ENCODE measurements at places on chromosomes 2 and 18.
A peak's percentile ranks its signal among the peaks of the same experiment; 100 is the strongest.

- DNase-seq: no peak
Measured at GRCh38 chr2:210159059-210159458, 12.2 kb downstream of the KANSL1L start.

GRCh38 chr18:35371412-35372195, 5.5 kb downstream of the ZNF396 start:
- no peak for DNase-seq

- DNase-seq: no peak
Measured at GRCh38 chr2:33116799-33117198, 170.0 kb downstream of the LTBP1 start.

- no peak for DNase-seq
Measured at GRCh38 chr2:49342156-49342555, 187.8 kb upstream of the FSHR start.

DNA sequence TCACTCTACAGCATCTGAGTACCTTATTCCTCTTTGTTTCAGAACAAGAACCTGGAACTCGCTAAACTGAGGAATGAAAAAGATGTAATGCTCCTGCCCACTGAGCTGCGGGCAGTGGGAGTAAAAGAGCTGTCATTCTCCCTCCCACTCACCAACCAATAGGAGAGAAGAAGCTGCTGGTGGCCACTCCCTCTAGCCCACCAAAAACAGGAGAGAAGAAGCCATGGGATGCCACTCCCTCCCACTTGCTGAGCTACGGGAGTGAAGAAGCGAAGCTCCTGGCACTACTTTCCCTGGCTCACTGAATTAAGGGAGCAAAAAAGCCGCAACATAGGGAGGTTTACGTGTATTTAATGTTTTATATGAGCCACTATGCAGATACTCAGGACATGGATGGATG, 53.7 kb downstream of the RIT2 start:
- DNase-seq: no peak

GRCh38 chr2:211900000-211900399, 638.6 kb downstream of the ERBB4 start:
- DNase-seq: no peak

GRCh38 chr2:30920511-30920910, 113.3 kb upstream of the CAPN13 start:
- no peak for DNase-seq

GRCh38 chr18:65748321-65748720, 2.5 kb upstream of the CDH7 start:
- DNase-seq: no peak

DNA sequence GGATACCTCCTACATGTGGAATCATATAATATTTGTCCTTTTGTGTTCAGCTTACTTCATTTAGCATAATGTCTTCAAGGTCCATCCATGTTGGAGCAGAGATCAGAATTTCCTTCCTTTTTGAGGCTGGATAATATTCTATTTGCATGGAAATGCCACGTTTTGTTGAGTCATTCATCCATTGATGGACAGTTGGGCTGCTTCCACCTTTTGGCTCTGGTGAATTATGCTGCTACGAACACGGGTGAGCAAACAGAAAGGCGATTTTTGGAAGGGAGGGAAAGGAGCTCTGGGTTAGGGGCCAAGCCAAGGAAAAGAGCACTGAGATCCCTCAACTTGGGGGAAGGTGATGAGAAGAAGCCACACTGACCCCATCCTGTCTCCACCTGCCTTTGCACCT, 260.5 kb downstream of the TNS1 start:
- no peak for DNase-seq

- DNase-seq: no peak
Measured at GRCh38 chr2:136211701-136212100, 93.8 kb upstream of the CXCR4 start.

DNA sequence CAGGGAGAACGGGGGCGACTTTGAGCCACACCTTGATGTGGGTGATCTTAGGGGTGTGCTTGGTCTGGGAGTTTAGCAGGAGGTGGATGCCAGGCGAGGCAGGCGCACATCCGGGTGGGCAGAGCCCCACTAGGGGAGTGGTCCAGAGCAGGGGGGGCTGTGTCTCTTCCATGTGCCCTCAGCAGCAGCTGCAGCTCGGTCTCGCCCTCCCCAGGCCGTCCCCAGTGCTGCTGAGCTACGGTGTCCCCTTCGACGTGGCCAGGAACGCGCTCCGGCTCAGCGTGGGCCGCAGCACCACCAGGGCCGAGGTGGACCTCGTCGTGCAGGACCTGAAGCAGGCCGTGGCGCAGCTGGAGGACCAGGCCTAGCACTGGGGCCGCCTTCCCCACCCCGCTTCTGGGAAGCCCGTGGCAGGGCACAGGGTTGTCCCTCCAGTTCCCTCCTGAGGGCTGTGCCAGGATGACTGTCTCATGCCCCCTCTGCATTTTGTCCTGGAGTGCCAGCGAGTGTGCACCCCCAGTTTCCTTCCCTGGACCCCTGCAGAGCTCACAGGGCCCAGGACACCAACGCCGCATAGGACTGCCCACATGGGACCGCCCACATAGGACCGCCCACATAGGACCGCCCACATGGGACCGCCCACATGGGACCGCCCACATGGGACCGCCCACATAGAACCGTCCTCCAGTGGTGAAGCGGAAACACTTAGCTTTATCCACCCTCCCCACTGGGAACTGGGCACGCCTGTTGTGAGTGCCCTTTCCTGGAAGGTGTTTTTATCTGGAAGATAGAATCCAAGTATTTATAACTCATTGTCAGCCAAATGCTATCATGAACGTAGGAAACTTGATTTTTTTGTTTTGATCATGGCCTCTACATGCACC, 1.9 kb upstream of the ESPNL start:
- DNase-seq: no peak

GRCh38 chr2:113060396-113060795, 1.4 kb downstream of the IL36RN start:
- no peak for DNase-seq

GRCh38 chr18:9638886-9639285, 24.5 kb upstream of the PPP4R1 start:
- no peak for DNase-seq

DNA sequence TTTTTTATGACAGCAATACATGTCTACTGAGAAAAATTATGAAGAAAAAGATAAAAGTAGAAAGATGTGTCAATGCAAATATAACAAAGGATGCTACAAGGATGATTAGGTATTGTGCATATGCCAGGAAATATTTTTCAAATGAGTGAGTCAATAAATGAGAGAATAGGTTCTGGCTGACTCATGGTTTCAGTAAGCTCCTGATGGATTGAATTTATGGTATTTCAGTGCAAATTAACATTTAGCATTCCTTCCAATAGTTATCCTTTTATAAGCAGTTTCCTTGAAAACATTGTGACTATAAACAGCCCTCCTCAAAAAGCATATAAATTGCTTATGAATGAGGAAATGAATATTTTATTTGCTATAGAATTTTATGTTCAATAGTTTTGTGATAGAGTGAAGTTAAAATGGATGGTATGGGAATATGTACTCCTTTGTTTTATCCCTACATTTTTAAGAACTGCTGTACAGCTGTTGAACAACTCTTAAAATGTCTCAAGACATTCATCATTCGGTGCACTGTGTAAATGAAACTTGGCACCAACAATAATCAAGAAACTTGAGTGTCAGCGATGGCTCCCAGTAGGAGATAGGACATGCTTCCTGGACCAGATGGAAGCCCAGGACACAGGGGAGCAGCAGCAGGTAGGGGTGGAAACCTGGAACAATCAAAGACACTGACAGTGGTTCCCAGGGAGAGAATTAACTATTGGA, 144.7 kb downstream of the PMAIP1 start:
- DNase-seq: peak; percentile 80

GRCh38 chr2:101119431-101119830, 31.8 kb downstream of the TBC1D8 start:
- DNase-seq: peak; percentile 28

DNA sequence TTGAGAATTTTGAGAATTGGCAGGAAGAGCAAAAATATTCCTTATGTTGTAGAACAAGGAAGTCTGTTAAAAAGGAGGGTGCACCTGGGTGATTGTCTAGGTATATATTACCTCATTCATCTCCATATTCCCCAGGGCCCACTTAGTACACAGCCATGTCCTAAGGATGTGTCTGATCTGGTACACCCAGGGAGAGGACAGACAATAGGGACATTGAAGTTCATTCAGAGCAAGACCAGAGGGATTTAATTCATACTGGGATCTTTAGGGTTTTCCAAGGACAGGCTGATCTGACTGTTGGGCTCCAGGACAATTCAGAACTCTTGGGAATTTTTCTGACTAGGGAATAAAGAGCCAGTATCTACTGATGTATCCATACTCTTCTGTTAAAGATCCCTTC, 112.1 kb downstream of the PHLPP1 start:
- DNase-seq: no peak

DNA sequence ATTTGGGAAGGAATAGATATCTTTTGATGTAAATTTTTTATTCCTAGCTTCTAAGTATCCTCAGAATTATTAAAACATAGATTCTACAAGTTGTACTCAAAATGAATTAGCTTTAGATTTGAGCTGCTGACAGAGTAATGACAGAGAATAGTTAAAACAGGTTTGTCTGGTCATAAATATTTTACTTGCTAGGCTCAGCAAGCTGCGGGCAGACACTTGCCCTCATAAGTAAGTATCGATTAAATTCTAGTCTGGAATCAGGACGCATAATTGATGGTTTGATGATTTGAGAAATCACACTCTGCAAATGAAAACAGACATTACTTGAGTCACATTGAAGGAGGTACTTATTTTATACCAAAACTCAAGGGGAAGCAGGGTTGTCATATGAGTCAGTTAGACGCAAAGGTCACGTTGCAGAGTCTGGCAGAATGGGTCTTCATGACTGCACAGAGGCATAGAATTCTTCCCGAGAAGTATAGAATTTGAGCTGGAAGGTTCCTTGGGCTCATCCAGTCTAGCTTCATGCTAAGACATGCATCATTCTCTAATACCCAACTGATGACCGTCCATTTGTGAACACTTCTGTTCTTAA, 27.5 kb downstream of the ARL4C start:
- no peak for DNase-seq

DNA sequence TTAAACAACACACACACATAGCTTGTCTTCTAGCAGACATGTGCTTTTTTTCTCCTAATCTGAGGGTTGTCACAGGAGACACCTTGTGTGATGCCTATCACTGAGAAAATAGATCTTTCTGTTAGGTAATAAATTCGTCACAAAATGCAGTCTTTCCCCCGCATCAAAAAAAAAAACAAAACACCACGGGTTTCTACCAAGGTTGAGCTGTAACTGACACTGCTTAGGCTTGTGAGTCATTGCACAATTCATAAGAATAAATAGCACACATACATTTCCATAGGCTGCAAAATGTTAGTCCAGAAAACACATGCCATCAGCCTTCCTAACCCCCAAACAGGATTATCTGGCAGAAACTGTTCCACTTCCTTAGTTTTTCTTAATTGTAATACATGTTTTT, 6.5 kb downstream of the TMEM163 start:
- DNase-seq: no peak

GRCh38 chr2:228665232-228665631, 483.7 kb upstream of the SPHKAP start:
- DNase-seq: no peak

GRCh38 chr2:155266109-155266508, 567.6 kb downstream of the KCNJ3 start:
- no peak for DNase-seq

- no peak for DNase-seq
Measured at GRCh38 chr2:119155633-119156032, 2.9 kb downstream of the C1QL2 start.

GRCh38 chr18:74378179-74378682, 62.6 kb downstream of the C18orf63 start:
- DNase-seq: no peak

DNA sequence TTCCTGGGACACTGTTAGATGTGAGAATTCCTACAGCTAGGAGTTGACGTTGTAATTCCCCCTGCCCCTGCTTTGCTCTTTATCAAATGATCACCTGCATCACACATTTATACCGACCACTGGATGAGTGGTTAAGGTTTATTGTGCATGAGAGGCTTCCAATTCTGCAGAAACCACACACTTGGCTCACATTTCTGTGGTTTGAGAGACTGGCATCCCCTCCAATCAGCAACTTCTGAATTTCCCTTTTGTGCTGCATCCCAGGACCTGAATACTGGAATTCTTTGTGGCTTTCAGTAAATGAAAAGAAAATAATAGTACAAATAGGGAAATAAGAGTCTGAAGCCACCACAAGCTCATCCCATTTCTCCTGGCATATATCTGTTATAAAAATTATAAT, 628.7 kb upstream of the PIK3C3 start:
- peak; percentile 28 for DNase-seq

- no peak for DNase-seq
Measured at GRCh38 chr18:8174771-8175170, 434.5 kb upstream of the RAB12 start.

- no peak for DNase-seq
Measured at GRCh38 chr2:240216167-240216566, 75.7 kb upstream of the OTOS start.

DNA sequence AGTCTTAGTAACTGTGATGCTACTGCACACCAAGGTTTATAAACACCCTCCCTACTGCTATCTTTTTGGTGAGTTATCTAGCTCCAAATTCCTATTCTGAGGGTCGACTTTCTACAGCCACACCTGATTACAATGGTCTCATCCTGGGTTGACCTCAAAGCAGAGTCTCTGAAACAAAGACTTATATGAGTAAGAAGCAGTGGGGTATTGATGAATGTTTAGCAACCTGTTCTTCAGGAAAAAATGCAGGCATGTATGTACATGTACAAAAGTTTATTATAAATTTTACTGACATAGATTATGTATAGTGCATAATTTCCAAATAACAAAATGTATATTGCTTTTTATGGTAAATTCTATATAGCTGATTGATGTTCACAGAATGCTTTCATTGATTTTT, 51.6 kb upstream of the FMNL2 start:
- no peak for DNase-seq

GRCh38 chr18:12593866-12594265, 64.0 kb downstream of the SPIRE1 start:
- peak; percentile 23 for DNase-seq

GRCh38 chr18:37778417-37779165, 213.0 kb upstream of the CELF4 start:
- DNase-seq: no peak

DNA sequence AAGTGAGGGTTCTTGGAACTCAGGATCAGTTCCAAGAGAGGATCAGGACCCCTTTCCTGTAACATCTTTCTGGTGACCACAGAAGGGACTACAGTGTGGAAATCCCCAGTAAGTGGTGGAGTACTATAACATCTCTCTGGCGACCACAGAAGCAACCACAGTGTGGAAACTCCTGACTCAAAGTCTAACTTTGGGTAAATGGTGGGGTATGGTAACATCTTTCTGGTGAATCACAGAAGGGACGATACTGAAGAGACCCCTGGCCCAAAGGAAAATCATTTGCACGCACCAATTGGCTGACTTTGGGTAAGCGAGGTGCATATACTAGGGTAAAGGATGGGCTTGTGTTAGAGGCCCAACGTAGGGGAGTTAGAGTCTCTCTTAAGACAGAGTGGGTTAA, 56.3 kb upstream of the GULP1 start:
- DNase-seq: no peak

All from GM04503 (cell line).